ENCODE measurements at places on chromosomes 7 and 10.

GRCh38 chr10:9858816-9859215 lies 1158.9 kb upstream of the CELF2 start:
- DNase-seq: no peak

- no peak for DNase-seq
Observed at GRCh38 chr10:43041422-43042342, 35.2 kb upstream of the RET start.

DNA sequence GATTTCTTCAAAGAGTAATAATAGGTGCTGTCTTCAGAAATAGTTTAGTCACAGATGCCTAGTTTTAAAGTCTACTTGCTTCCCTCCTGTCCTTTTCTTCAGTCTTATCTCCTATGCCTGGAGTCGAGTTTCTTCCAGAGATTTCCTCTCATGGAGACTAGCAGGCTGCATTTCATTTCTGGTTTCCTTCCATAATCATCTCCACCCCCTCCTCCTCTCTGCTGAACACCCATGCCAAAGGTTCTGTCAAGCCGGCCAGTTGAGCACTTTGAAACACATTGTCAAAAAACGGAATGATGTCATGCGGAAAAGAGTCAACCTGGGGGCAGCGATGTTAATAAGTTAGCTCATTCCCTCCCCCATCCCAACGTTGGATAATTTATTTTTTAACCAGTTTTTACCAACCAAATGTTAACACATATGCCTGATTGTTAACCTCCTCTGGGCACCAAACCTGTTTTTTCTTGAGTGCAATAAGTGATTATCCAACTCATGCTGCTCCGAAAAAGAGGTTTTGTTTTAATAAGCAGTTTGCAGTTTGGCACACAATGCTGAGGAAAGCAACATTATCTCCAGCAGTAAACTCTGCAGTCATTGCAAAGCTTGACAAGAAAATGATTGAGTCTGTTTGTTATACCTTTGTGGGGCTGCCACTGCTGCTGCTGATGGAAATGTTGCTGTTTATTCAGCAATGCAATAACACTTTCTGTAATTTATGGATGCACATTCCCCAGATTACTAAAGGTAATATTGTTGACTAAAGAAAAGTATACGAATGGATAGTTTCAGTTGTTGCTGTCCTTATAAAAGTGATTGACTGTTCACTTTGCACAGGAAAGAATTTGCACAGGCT lies 161.6 kb downstream of the LRMDA start:
- DNase-seq: no peak

DNA sequence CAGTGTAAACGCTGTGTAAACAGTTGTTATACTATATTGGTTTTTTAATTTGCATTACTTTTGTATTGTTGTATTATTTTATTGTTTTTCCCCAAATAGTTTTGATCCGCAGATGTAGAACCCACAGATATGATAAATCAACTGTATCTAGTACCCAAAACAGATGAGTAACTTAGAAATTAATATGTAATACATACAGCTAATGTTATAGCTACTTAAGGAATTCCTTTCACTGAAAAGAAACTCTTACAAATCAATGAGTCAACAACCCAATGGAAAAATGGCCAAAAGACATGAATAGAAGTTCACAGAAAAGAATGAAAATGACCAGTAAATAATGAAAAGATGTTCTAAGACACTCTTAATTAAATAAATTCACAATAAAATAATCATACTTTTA lies 32.3 kb upstream of the ARL4A start:
- DNase-seq: no peak

GRCh38 chr10:131487822-131488221 lies 176.3 kb upstream of the TCERG1L start:
- DNase-seq: no peak

DNA sequence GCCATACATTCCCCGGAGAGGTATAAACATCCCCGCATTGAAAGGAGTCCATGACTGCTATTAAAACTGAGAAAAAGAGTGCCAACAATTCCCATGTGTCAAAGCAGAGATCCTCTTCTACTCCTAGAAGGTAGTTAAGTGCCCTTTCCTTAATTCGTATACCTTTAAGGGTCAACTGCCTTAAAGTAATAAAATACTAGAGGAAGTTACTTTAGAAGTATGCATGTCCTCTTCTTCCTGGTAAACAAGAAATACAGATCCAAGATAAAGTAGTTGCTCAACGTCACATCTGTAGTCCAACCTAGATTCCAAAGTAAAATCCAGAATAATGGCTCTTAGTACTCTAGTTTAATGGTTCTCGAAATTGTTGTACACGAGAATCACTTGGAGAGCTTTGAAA lies 1.5 kb upstream of the TSPAN12 start:
- no peak for DNase-seq

DNA sequence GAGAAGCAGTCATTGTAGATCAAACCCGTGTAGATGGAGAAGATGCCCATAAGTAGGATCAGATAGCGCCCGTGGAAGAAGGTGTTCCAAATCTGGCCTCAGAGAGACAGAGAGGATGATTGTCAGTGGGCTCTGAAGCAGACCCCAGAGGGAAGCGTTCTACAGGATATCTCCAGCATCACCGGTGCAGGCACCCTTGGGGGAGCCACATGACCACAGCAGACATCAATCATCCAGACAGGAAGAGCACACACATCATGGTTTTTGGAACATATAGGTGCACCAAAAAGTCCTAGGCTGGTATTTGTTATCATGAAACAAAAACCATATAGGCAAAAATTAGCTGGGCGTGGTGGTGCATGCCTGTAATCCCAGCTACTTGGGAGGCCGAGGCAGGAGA lies 44.0 kb upstream of the SVOPL start:
- DNase-seq: no peak

GRCh38 chr10:72173262-72173618 lies 42.6 kb upstream of the ANAPC16 start:
- no peak for DNase-seq

GRCh38 chr10:110323503-110323902 lies 18.8 kb upstream of the SMNDC1 start:
- no peak for DNase-seq

- DNase-seq: no peak
Observed at GRCh38 chr10:60446851-60447250, 57.2 kb upstream of the ANK3 start.

DNA sequence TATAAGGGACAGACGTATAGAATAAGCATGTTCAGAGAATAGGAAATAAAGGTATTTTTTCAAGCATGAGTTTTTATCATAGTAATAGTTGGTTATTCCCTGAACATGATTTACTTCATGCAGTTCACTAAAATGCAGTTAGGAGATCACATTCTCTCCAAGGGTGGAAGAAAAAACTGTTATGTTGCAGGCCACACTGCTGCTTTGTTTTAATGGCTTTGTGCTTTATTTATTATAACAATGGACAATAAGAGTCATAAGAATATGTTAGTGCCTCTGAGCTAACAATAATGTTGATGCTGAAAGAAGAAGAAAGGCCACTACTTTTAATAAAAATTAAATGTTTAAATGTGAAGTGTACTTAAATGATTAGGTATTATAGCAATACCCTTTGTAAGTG lies 78.5 kb upstream of the GATAD1 start:
- no peak for DNase-seq

DNA sequence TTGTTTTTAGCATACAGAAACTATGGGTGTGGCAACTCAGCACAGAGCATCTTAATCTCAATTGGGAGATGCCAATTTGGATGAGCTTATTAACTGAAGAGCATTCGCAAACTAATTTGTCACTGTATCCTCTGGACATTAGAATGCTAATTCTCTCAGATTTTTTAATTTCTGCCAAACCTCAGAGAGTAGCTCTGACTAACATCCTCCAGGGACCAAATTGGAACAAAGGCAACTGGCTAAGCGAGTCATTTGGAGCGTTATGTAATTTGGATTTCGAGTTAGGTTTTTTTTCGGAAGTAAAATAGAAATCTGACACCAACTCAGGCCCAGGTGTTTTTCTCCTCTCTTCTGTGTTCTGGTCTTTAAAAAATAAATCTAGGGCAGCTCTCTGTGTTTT lies 201.9 kb downstream of the BMPER start:
- DNase-seq: no peak

DNA sequence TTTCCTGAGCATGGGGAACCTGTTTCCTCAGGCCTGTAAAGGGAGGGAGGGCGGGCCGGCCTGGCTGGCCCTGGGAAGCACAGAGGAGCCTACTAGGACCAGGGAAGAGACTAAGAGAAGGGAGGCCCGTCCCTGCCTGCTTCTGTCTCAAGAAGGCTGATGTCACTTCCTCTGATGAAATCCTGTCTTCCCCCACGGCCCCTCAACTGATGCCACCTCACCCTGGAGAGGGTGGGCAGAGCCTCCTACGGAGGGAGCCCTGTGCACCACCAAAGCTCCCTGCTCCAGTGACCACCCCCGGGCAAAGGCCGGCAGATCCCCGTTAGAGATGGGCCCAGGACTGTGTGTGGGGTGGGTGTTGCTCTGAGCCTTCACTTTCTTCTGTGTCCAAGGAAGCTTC lies 1.0 kb upstream of the PILRA start:
- no peak for DNase-seq

- no peak for DNase-seq
Observed at GRCh38 chr10:113423981-113424721, 128.7 kb upstream of the HABP2 start.

- DNase-seq: no peak
Observed at GRCh38 chr7:30814700-30815387, 43.6 kb downstream of the MINDY4 start.

DNA sequence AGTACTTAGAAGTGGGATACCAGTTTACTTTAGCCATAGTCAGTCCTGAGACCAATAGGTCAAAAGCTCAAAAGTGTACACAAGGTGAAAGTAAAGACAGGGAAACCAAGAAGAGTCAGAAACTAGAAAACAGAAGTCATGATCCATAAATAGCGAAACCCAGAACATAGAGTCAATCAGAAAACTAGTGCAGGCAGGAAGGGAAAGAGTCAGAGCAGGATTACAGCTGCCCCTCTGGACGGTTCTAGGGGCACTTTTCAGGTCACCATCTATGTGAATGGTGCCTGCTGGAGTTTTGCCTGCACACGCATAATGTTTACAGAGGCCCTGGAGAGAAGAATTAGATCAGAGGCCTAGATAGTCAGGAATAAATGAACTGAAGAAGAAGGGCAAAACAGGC lies 22.4 kb upstream of the DMTF1 start:
- no peak for DNase-seq

DNA sequence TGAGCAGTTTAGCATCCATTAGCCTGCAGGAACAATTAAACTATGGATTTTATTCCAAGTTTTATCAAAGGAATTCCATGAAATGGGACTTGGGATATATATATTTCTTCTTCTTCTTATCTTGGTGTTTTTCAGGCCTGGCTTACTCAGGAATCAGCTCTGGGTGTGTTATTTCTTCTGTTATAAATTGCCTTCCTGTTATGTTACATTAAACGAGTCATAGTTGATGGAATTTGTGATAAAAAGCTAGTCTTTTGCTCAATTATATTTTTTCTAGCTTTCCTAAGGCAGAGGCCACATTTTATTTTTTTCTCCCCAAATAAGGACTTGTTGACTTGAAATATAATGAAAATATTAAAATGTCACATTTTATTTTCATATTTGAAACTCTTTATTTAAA lies 141.3 kb downstream of the EPC1 start:
- no peak for DNase-seq

GRCh38 chr10:47307381-47307780 lies 7.4 kb downstream of the GDF10 start:
- DNase-seq: no peak

DNA sequence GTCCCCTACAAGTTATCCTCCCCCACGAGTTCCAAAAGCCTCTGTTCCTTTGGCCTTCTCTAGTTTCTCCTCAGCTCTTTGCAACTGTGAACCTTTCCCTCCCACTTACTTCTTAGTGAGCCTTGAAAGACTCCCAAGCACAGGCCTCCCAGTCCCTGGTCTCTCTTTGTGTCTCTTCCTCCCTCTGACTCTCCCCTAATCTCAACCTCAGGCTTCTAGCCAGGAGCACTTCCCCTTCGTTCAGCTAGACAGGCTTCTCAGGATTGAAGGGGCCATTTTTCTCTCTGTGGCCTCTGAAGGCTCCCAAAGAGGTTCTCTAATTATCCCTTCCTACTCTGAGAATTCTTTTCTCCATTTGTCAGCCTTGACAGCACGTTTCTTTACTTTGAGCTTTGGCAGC lies 50.2 kb upstream of the PHYHIPL start:
- no peak for DNase-seq

DNA sequence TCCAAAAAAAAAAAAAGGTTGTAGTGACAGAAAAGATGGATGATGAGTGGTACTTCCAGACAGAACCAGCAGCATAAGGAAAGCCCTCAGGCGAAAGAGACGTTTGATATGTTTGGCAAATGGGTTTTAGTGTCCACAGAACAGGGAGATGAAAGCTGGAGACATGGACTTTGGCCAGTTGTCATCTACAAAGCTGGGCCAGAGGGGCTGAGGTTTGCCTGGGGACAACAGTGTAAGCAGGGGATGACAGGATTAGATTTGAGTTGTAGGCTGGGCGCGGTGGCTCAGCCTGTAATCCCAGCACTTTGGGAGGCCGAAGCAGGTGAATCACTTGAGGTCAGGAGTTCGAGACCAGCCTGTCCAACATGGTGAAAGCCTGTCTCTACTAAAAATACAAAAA lies 47.8 kb upstream of the ELN start:
- DNase-seq: no peak

GRCh38 chr7:156177422-156178055 lies 365.3 kb upstream of the SHH start:
- DNase-seq: no peak

DNA sequence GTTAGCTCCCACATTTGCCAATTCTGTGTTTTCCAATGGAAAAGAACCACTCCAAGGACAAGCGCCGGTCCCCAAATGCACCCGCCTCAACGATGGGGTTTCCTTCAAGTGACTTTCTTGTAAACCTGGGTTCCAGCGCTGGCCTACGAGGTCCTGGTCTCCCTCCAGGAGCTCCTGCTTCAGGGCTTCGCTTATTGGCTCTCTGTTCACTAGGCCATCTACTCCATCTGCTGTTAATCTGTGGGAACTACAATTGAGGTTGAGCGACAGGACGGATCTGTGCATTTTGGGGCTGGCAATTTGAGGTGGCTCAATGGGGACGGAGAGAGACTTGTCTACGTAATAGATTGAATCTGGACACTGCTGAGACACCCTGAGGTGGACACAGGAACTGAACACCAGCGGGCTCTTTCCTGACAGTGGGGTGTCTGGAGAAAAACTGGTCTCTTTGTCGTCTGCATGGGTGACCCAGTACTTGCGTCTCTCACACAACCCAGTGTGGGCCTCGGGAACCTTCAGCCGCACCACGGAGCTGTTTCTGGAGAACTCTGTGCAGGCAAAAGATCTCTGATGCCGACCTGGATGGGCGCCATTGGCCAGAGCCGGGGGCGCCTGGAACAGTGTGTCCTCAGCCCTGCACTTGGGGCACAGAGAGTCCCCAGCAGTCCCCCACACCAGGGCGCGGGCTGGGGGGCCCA lies 115.9 kb upstream of the ADAM12 start:
- peak; percentile 15 for DNase-seq

- DNase-seq: no peak
Observed at GRCh38 chr7:55552320-55553023, 19.8 kb downstream of the VOPP1 start.

DNA sequence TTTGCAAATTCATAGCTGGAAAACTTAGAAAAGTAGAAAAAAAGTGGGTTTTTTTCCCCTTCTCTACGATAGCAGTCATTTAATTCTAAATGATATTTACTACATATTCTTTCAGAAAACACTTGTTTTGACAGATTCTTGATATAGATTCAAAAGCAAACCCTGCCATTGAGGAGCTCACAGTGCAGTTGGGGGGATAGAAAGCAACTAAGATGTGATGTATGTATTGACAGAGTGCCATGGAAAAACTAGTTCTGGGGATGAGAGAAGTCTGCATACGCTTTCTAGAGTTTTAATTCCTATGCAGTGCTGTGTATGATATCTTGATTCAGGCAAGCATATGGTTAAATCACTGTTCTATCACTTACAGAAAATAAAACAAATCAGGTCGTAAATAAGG lies 436.6 kb upstream of the GHITM start:
- no peak for DNase-seq
